Activated gamma-delta T cell (primary cell): ENCODE measurements at places on chromosomes 2 and 18.

DNA sequence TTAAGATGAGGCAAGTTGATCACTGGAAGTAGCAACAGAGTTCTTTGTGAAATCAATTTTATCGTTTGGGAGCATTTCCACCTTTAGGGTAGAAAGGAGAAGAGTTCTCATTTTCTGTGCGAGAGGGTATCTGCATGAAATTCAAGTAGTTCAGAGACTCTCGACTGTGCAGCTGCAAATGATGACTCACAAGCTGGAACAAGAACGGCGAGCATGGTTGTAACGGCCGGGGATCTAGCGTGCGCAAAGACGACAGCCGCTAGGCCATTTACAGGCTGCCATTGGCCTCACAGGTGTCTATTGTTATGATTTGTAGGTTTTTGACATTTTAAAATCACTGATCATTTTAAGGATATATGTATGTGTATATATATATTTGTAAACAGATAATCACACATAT, 5.2 kb downstream of the KLHL29 start:
- no peak for DNase-seq

DNA sequence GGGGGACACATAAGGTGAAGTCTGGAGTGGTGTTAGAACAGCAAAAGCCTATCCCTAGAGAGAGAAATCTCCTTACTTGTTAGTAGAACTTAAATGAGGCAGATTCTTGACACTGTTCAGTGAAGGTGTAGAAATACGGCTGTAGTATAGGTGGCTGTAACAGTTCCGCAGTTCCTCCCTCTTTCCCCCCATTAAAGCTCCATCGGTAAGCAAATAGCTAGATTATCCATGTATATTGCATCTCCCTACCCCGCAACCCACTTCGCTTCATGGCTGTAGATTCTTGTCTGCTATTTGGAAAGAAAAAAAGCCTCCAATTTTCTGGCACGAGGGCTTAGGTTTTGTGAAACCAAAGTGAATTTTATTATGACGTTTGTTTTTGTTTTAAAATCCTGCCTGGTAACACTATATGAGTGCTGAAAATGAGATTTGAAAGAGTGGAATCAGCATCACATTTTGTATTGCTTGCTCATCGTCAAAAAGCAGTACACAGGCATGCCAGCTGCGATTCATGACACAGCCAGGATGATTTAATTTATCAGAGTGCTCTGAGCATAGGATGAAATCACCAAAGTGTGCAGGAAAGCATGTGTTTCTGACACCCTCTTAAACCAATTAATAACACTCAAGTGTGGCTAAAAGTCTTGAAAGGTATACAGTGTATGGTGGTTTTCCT, 1.4 kb downstream of the FAM171B start:
- DNase-seq: no peak

DNA sequence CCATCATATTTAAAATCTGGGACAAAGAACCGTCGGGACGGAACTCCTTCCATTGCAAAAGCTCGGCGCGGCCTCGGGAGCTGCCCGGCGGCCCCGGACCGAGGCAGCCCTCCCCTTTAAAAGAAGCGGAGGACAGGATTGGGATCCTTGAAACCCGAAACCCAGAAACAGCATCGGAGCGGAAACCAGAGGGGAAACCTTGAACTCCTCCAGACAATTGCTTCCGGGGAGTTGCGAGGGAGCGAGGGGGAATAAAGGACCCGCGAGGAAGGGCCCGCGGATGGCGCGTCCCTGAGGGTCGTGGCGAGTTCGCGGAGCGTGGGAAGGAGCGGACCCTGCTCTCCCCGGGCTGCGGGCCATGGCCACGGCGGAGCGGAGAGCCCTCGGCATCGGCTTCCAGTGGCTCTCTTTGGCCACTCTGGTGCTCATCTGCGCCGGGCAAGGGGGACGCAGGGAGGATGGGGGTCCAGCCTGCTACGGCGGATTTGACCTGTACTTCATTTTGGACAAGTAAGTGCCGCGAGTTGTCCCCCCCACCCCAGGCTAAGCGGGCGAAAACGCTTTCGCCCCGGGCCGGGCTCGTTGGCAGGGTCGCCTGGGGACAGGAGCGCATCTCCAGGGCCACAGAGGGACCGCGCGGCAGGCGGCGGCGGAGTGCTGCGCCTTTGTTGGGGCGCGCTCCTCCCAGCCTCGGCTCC, at the start of gene ANTXR1:
TSS of gene ANTXR1 (plus strand) at position 38 of the 698 bp plus-strand sequence. CDS start at position 359, 321 bp downstream.
- no peak for DNase-seq

DNA sequence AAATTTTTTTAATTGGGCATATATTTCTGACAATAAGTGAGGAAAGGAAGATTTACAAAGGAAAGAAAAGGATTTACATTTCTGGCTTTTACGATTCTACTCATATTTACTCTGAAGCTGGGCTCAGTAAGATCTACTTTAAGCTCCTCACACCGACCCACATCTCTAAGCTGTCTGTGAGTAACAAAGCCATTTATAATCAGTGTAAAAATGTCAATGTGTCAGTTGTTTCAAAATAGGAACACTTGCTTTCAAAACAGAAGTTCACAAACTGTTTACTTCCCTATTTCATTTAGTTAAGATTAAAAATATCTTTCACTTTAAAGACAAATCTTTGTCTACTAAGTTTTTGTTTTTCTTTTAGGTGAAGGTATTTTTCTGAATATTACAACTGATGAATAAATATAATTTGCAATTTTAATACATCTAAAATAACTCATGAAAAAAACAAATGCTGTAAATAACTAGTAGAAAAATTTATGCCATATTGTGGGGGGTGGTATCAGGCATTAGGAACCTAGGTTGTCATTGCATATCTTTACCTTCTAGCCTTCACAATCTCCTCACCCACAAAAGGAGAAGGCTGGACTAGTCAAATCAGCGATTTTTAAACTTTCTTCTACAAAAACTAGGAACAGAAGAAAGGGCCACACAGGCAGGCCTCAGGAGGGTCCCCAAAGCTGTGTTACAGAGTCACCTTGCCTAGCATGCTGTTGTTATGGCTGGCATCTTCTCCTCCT, 64.5 kb downstream of the TMEM131 start:
- DNase-seq: no peak

DNA sequence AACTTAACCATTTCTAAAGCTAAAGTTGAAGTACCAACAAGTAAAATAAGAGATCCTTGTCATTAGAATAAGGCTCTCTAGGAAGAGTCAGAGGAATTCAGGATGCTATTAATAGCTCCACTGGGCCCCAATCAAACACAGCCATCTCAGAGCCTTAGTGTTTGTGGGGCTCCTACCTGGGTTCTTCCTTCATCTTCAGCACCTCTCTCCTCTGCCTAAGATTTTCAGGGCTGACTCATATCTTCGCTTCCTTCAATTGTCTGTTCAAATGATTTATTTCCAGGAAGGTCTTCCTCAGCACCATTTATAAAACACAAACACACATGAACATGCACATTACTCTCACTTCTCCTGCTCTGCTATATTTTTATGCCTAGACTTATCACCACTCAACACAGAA, 119.5 kb downstream of the COL6A3 start:
- no peak for DNase-seq

DNA sequence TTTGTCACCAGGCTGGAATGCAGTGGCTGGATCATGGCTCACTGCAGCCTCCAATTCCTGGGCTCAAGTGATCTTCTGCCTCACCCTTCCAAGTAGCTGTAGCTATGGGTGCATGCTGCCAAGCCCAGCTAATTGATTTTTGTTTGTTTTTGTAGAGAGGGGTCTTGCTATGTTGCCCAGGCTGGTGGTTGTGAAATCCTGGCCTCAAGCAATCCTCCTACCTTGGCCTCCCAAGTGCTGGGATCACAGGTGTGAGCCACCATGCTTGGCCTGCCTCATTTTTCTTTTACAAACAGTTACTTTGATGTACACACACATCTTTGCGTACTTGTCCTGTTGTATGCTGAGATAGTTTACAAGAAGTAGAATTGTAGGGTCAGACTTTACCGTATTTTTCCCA, 13.1 kb upstream of the ANKRD12 start:
- no peak for DNase-seq

- DNase-seq: no peak
Measured at GRCh38 chr2:219352448-219353023, 20.0 kb upstream of the RESP18 start.

DNA sequence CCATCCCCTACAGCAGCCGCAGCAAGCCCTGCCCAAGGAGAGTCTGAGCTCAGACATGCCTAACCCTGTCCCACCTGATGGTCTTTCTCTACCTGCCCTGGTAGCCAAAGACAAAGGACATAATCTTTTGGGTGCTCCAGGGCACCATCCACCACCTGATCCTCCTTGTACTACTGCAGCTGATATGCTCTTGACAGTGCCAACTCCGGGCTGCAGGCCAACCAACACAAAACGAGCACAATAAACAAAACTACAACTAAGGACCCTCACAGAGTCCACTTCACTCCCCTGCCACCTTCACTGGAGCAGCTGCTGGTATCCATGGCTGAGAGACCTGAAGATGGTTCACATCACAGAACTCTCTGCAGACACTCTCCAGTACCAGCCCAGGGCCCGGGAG, 106.3 kb downstream of the GRB14 start:
- no peak for DNase-seq

- DNase-seq: no peak
Measured at GRCh38 chr18:10064267-10064666, 150.5 kb downstream of the VAPA start.

DNA sequence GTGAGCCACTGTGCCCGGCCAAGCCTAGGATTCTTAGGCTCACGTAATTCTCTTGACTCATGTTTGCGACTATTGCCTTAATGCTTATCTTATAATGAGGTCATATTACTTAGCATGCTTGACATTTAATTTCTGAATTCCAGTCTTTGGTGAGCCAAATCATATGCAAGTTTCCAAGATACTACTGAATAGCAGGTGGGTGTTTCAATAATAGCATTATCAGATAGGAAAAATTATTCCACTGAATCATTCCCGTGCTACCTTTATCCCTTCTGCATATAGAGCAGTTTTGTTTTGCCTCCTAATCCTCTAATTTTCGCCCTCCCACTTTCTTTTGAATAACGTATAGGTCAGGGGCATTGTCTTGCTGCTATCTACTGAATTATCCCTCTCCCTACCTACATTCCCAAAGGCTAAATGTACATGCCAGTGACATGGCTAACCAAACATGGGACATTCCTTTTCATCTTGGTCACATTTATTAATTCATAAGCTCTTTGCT, 4.9 kb downstream of the DAW1 start:
- DNase-seq: no peak

GRCh38 chr2:54483426-54483825, 27.3 kb downstream of the SPTBN1 start:
- DNase-seq: no peak

DNA sequence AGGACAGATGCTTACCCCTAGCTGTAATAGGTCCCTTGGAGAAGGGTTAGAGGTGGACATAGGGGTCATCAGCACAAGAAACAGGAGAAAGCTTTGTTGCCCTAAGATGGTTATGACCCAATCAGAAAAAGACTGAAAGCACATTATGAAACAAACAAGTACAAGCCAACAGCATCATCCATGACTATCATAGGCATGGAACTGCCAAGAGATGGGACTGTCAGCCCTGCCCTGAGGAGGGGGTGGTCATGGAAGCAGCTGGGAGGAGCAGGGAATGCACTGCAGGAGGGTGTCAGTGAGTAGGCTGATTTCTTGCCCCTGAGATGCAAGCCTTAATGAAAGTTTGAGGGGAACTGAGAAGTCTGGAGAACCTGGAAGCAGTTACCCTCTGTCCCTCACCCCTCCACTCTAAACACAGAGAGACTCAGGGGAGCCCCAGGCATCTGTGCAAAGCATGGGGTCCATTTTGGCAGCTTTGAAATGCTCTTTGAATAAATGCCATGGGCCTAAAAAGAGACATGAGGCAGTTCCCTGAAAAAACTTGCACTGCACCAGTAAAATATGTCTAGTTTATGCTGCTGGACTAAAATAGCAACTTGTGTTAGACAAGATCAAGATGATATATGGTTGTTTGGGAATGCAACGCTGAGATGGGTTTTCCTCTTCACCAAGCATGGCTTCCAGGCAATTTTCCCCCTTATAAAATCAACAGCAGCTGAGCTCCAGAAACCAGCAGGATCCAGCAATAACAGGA, 122.7 kb upstream of the ZFP36L2 start:
- no peak for DNase-seq

GRCh38 chr2:108548208-108549003, 14.1 kb downstream of the LIMS1 start:
- no peak for DNase-seq

DNA sequence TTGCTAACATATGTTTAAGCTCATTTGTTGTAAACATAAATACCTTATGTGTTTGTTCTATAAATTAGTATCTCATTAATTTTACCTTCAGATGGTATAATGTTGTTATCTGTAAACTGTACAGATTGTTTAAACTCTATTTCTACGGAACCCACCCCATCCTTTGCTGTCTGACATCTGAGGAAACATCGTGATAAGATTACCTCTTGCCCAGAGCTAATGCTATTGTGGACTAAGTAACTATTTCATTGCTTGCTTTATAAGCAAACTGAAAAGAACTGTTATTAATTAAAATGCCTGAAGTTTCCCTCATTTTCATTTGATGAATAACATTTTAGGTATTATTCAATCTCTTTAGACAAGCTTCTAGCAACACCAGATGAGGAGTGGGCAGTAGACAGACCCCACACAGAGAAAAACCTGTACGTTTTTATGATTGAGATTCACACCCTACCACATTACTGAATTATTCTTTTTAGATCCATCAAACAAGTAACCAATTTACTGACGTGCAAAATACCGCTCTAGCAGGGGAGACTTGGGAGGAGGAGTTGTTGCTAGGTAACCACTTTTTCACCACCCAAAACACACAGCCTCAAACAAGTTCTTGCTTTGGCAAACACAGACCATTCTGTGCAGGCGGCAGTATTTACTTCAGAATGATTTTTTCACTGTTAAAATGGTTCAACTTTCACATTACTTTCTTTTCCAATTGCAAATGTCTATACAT, 1.9 kb upstream of the SYT4 start:
- no peak for DNase-seq

DNA sequence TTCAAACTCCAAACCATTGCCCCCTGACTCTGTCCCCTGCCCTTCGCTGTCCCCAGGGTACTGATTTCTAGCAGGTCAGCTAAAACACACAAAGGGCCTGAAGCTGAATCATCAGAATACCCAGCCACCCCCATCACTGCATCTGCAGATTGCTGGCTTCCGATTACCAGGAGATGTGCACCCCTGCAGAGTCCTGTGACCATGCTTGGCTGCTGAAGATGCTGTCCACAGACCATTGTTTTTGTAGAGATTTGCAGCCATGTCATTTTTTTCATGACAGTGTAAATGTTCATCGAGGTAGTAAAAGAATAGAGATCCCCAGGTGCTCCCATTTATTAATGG, 463.3 kb downstream of the STK39 start:
- DNase-seq: no peak

DNA sequence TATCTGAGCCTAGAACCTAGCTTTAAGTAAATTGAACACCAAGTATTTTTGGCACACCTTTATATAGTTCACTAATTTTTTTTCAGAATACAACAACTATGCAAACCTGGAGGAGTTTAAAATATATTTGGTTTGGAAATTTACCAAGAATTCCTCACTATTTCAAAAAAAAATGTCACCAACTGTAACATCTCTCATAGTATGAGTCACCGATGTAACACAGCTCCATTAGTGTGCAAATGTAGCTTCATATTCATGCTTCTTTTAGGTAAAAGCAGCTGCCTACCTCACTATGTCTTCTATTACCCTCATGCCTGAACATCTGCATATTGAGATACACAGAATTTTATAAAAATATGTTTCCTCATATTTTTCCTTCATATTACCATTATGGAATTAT, 80.5 kb downstream of the NRXN1 start:
- DNase-seq: no peak

GRCh38 chr2:196980473-196980872, 54.0 kb upstream of the PGAP1 start:
- DNase-seq: no peak

- no peak for DNase-seq
Measured at GRCh38 chr2:85178980-85179411, 45.8 kb downstream of the TCF7L1 start.

GRCh38 chr2:113910967-113911678, 21.2 kb downstream of the ACTR3 start:
- no peak for DNase-seq
